ENCODE measurements at places on chromosomes 2 and 18.
A peak's percentile ranks its signal among the peaks of the same experiment; 100 is the strongest.

DNA sequence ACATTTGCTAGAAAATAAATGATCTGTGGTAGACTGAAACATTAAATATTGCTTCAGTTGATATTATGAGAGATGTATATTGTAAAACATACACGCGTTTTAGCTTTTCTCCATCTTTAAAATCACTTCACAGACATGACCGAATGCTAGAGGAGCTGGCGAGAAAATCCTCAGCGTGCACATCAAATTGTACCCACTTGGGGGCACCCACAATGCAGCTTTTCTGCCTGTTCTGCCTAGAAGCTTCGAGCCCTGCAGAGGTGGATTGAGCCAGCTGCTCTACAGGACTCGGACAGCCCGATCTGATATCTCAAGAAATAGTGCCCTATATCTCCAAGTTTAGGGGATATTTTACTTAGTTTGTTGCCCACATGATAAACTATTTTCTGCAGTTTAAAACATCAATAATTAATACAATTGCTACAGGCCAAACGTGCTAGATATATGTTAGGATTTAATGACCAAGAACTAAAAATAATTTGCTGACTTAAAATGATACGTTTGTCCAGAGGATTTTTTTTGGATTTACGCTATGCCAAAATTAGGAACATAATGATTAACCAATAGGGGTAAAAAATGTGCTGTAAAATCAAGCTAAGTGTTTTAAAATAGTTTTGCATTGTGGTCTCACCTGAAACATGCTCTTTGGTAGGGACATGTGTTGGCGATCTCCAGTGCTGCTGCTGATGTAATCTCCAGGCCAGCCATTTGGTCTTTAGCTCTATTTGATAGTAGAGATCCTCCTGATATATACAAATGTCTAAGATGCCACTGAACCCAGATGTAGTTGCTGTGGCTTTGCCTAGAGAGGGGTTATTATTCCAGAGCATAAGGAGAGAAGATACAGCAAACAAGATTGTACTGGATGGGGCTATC lies 22.3 kb upstream of the ATP5MC3 start:
- DNase-seq: peak; percentile 75

GRCh38 chr18:48962252-48962993 lies 11.7 kb upstream of the SMAD7 start:
- no peak for DNase-seq

DNA sequence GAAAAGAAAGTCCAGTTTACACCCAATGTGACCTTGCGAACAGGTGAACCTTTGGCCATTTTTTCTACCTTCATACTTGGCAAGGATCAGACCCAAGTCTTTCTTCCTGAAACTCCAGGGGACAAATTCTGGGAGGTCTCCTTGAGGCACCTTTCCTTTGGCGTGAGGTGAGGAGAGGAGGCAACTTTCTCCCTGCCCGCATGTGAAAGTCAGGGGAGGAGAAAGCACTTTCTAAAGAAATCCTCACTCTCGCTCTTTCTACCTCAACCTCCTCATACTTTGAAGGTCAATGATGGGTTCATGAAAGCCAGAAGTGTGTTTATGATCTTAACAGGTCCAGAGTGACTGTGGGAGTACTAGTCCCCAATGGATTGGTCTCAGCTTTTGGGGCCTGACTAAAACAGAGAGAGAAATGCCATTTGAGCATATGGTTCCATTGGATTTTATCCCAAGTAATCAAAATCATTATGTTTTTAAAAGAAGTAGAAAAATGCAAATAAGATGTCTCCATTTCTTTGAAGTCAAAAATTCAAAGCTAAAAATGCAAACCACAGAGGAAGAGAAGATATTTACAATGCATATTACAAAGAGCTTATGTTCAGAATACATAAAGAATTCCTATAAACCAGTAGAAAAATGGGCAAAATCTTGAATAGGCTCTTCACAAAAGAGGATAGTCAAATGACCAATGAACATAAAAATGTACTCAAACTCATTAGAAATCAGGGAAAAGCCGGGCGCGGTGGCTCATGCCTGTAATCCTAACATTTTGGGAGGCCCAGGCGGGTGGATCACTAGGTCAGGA lies 15.6 kb upstream of the PPM1B start:
- no peak for DNase-seq

DNA sequence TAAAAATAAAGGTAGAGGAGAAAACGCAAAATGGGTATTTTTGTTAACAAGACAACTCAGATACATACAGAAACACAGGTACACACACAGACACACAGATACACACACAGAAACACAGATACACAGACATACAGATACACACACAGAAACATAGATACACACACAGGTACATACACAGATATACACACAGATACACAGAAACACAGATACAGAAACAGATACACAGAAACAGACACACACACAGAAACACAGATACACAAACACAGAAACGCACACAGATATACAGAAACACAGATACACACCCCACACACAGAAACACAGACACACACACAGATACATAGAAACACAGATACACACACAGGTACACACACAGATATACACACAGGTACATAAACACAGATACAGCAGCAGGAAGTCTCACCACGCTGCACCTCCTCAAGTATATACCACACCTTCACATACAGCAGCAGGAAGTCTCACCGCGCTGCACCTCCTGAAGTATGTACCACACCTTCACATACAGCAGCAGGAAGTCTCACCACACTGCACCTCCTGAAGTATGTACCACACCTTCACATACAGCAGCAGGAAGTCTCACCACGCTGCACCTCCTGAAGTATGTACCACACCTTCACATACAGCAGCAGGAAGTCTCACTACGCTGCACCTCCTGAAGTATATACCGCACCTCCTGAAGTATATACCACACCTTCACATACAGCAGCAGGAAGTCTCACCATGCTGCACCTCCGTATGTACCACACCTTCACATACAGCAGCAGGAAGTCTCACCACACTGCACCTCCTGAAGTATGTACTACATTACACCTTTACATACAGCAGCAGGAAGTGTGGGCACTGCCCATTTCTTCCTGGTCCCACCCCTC lies 250.5 kb downstream of the HDAC4 start:
- no peak for DNase-seq

DNA sequence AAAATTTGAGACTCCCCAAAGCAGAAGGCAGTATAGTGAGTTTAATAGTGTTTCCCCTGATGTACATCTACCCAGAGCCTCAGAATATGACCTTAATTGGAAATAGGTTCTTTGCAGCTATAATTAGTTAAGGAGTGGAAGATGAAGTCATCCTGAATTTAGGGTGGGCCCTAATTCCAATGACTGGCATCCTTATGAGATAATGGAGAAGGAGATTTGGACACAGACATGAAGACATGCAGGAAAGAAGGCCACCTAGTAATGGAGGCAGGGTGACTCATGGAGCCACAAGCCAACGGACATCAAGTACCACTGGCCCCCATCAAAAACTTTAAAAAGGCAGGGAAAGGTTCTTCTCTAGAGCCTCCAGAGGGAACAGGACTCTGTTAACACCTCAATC lies 308.9 kb downstream of the TXNL1 start:
- DNase-seq: no peak

- DNase-seq: peak; percentile 84
Measured at GRCh38 chr2:37985333-37985732, 60.2 kb downstream of the RMDN2 start.

- no peak for DNase-seq
Measured at GRCh38 chr2:219567791-219568361, 3.5 kb downstream of the OBSL1 start.

DNA sequence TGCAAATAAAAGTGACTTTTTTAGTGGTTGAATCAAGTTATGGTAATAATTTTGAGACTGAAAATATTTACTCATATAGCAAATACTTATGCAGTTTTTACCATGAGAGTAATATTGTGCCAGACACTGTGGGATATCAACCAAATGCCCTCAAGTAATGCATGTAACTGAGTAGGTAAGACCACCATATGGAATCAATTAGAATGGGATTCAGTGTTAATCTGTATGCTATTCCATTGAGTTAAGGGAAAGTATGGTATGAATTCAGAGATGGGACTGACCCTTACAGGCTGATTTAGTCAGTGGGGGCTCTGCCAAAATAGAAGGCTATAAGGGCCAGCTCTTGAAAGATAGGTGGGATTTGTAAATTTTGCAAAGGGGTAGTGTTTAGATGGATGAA lies 131.6 kb downstream of the CCDC85A start:
- no peak for DNase-seq

DNA sequence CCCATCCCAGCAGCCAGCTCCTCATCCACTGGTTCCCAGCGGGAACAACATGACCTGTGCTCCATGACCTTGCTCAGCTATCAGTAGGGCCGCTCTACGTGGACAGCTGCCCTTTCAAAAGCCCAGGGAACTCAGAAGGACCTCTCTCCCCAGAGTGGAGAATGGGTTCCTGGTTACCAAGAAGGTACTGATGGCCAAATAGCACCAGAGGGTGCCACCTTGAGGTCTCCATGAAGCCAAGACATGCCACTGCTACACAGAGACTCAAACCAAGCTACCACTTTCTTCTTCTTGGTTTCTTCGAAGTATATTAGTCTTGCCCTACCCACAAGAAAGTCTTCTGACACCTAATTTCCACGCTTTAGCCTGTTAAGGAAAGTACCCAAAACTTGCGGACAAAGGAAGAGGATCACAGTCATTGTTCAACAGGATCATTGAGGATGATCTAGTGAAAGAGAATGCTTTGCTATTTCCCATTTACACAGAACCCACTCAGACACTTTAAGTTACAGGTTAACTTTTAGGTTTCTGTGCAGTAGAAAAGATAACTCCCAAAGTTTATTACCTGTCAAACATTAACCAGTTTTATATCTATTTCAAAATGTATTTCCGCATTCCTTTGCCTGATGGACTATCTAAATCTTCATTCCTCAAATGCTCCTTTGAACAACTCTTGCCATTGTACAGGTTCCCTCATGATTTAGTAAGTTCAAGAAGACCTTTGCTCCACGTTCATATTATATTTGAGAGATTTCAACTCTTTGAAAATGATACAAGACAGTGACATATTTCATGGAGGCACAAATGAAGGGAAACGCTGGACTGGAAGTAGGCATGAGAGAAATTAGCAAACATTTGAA lies 102.2 kb downstream of the ALPK2 start:
- DNase-seq: no peak

DNA sequence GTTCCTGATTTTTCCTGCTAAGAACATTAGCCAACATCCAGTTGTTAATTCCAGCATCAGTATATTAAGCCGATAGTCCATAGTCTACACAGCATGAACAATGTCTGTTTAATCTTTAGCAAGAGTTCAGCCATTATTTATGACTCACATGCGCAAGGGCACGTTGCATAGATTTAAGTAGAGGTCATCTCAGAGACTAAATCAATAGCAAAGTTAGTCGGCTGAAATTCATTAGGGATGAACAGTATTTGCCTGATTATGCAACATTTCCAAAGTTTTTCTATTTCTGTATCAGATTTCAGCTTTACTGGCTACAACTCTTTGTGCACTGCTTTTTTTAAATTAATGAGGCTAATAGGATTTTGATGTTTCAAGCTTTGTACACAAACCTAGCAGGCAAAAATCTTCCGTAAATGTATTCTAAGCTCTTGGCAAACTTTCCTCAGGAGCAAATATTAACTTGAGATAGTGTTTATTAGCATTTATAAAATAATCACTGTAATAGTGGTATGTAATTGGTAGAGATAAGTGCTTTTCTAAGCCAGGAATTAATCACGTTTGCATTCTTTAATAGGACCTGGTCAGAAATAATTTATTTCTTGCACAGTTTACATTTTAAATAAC lies 578.7 kb upstream of the ID2 start:
- no peak for DNase-seq

GRCh38 chr2:47254464-47254863 lies 99.4 kb upstream of the STPG4 start:
- peak; percentile 45 for DNase-seq

DNA sequence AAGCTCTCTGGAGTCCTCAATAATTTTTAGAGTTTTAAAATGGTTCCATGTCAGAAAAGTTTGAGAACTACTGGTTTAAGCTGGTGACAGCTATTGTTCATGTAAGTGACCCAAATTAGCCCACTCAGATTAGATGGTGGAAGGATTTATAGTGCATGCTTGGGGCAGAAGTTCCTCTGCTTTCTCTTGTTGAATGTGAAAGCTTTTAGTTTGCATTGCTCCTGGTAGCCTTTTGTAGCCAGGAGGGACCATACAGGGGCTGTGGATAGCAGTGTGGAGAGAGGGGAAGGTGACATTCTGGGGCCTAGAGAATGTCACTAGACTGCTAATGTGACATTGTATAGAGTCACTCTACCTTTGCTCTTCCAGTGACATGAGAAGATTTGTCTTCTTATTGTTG lies 40.3 kb upstream of the IGFBP5 start:
- DNase-seq: no peak

DNA sequence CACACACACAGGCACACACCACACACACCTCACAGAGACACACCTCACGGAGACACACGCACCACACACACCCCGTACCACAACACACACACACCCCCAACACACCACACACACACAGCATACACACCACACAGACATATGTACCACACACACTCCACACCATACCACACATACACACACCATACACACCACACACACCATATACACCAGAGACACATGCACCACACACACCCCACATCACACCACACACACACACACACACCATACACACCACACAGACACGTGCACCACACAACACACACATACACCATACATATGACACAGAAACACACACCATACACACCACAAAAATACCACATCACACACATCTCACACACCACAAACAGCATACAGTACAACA lies 850.7 kb downstream of the RNF144A start:
- no peak for DNase-seq

DNA sequence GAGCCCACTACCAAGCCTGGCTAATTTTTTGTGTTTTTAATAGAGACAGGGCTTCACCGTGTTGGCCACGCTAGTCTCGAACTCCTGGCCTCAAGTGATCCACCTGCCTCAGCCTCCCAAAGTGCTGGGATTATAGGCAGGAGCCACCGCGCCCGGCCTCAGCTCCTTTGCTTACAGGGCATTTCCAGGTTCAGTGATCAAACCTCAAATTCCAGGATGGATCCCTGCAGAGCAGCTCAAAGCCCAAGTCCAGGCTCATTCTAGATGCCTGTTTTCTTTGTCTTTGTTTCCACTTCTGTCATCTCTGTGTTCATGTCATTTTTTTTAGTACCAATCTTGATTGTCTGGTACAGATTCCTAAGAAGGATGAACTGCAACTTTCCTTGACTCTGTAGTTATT lies 41.9 kb downstream of the TNFRSF11A start:
- DNase-seq: no peak

DNA sequence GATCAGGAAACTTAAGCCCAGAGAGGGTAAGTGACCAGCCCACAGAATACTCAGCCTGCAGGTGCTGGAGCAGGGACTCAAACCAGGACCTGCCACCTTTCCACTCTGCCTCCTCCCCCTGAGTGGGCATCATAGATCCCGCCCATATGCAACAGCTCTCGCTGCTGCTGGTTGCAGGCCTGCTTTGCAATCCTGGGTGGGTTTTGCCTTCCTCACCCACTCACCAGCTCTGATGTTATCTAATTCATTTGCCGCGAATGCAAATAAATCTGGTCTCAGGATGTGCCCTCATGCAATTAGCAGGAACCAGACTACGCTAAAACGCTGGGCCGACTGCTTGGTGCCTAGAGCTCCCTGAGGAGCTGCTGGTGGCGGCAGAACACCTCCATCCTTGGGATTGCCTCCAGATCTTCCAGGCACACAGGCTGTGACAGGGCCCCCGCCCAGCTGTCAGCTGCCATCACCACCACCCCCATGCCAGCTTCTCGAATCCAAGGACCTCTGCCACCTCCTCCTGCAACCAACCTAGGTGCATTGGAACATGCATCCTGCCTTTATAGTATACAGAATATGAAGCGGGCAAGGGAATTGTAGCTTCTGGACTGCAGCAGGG lies 28.8 kb downstream of the CNGA3 start:
- DNase-seq: no peak
